A549 treated with DMSO at 1 μM for 4 hours (cell line): ENCODE measurements at places on chromosomes 4 and X. TPM values are rescaled to one million over a fixed set of nuclear protein-coding genes. Genes with fewer than 3 reads are reported as not detected.

VEGFD gene
- total RNA-seq, result 0.42 to 0.88 TPM (median 0.53 TPM) in 5 replicates

DCLK2 gene
- 8.8 to 10.7 TPM (median 10.0 TPM) in 5 replicates for total RNA-seq

SPIN4 gene
- 4.1 to 8.3 TPM (median 6.3 TPM) in 5 replicates for total RNA-seq

ATP1B4 gene
- total RNA-seq, result not detected in 5 replicates

HADH gene
- 21.4 to 26.7 TPM (median 25.7 TPM) in 5 replicates for total RNA-seq

ADH1B gene
- total RNA-seq, result not detected in 5 replicates

TCP11X2 gene
- total RNA-seq, result not detected in 5 replicates

FREM3 gene
- not detected in 5 replicates for total RNA-seq

BTC gene
- total RNA-seq, result 0.76 to 1.8 TPM (median 1.2 TPM) in 5 replicates

BMPR1B gene
- total RNA-seq, result 6.8 to 10.0 TPM (median 7.9 TPM) in 5 replicates

COMMD8 gene
- total RNA-seq, result 12.0 to 16.6 TPM (median 13.6 TPM) in 5 replicates

SPANXC gene
- total RNA-seq, result 0.45 to 1.1 TPM (median 0.94 TPM) in 5 replicates

XAGE1A gene
- total RNA-seq, result 16.0 to 35.5 TPM (median 20.7 TPM) in 4 of 5 replicates, not detected in the other

PGAM4 gene
- 0.17 to 0.46 TPM (median 0.36 TPM) in 3 of 5 replicates, not detected in the others for total RNA-seq

BMP3 gene
- not detected in 5 replicates for total RNA-seq

KIT gene
- not detected in 5 replicates for total RNA-seq

SMARCA5 gene
- 22.0 to 28.2 TPM (median 24.5 TPM) in 5 replicates for total RNA-seq

POU3F4 gene
- total RNA-seq, result not detected in 5 replicates

OTC gene
- not detected in 5 replicates for total RNA-seq

LNX1 gene
- total RNA-seq, result 0.03 to 0.09 TPM (median 0.04 TPM) in 4 of 5 replicates, not detected in the other

PNCK gene
- 0.19 to 0.58 TPM (median 0.25 TPM) in 3 of 5 replicates, not detected in the others for total RNA-seq
